ENCODE measurements at places on chromosomes 13 and 19.

DNA sequence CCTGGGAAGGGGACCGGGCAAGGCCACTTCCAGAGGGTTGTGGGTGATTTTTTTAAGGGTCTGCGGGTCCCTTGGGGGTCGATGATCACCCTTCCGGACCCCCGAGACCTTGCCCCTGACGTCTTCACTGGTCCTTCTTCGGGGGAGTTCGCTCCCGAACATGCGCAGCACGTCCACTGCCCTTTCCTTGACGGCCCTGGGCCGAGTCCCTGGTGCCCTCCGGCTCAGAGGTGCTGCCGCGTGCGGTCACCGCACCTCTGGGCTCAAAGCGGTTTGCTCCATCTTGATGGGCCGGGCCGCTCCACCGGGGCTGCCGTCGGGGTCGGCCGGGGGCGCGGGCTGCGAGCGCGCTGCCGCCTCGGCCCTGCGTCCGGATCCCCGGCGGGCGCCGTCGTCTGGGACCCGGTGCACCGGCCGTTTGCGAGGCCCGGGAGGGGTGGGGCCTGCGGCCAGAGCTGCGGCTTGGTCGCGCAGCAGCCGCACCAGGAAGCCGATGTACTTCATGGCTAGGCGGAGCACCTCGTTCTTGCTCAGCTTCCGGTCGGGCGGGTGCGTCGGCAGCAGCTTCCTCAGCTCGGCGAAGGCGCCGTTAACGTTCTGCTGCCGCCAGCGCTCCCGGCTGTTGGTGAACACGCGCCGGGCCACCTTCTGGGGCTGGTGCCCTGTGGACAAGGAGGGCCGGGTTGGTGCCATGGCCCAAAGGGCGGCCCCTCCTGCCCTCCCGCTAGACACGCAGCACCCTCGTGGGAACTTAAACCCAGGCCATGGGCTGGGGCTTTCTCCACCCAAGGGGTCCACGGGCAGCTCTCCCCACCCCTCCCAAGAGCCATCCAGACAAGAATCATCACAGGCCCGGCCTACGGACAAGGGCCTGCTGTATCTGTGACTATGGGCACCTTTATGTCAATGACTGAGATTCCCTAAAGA, 3.3 kb downstream of the LYL1 start:
- peak; percentile 86 for DNase-seq

DNA sequence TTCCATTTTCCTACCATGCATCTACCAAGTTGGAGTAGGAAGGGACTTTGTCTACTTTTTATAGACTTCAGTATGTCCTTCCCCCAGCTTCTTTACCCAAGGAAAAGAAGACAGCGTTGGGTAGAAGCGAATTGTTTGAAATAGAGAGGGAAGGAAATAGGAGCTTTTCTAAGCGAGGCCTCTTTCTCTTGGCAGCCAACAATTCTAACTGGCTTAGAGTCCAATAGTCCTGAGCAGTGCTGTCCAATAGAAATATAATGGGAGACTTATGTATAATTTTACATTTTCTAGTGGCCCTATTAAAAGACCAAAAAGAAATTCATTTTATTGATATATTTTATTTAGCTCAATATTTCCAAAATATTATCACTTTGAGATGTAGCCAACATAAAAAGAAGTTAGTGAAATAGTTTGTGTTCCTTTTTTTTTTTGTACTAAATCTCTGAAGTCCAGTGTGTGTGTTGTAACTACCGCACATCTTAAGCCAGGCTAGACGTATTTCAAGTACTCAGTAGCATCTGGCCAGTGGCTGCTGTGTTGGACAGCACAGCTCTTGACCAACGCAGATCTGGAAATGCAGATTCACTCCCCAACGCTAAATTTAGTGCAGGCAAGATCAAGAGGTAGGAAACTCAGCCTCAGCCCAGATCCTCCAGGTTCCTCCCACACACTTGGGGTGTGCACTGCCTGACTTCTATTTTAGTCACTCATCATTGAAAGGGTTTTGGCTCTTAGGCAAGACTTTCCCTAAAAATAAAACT, 179.2 kb downstream of the SHISA2 start:
- no peak for DNase-seq

- DNase-seq: no peak
These were observed 39.2 kb downstream of the GPC6 start for GRCh38 chr13:93265800-93266199.

- no peak for DNase-seq
These were observed 30.3 kb downstream of the TDRD3 start for GRCh38 chr13:60427285-60427684.

DNA sequence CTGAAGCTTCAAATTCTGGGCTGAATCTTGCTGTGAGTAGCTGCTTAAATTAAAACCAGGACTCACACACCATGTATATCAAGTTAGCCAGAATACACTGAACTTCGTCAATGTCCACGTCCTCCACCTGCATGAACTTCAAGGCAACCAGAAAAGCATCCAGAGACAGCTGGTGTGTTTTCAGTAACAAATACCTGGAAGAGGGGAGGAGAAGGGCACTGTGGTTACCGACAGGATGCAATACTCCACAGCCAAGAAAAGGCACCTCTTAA, 20.4 kb downstream of the PROZ start:
- DNase-seq: no peak

DNA sequence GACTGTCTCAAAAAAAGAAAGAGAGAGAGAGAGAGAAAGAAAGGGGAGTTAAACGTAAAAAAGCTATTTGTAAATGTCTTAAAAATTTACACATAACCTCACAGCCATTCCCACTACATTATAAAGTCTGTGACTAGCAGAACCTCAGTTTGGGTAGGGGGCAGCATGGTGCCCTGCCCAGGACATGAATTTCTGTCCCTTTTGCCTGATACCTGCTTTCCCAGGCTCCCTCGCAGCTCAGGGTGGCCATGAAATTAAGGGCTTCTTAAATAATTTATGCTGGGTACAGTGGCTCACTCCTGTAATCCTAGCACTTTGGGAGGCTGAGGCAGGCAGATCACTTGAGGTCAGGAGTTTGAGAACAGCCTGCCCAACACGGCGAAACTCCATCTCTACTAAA, 4.8 kb downstream of the IFNL1 start:
- DNase-seq: no peak

DNA sequence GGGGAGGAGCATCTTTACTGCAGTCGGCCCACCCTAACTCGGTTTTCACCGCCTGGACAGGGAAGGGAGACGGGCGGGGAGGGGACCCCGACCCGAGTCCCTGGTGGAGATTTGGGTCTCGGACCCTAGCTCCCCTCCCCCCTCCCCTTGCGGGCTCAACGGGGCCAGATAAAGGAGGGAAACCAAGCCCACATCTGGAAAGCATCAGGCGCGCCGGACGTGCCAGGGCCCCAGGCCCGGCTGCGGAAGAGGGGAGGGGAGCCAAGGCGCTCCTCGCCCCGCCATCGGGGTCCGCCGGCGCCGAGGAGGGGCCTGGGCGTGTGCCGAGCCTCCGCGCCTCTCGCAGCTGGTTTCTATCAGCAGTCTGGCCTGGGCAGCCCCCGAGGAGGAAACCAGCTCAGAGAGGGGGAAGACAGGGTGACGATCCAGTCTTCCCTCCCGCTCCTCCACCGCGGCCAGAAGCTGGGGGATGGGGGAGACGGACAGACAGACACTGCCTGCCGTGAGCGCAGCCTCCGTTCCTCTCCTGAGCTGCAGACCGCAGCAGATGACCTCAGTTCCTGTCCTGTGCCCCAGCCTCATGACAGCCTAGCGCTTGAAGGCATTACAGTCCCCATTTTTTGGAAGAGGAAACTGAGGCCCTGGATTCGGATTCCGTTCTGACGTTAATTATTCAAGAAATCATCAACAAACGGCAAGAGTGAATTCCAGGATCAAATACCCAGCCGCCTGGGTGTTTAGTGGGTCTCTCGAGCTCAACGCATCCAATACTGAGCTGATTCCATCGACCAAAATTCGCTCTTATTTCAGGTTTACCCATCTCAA, 3.6 kb upstream of the GNG8 start:
- DNase-seq: peak; percentile 68

GRCh38 chr13:42832341-42833096, 51.1 kb downstream of the FAM216B start:
- no peak for DNase-seq

GRCh38 chr19:3098141-3098514, 4.0 kb downstream of the GNA11 start:
- DNase-seq: no peak

DNA sequence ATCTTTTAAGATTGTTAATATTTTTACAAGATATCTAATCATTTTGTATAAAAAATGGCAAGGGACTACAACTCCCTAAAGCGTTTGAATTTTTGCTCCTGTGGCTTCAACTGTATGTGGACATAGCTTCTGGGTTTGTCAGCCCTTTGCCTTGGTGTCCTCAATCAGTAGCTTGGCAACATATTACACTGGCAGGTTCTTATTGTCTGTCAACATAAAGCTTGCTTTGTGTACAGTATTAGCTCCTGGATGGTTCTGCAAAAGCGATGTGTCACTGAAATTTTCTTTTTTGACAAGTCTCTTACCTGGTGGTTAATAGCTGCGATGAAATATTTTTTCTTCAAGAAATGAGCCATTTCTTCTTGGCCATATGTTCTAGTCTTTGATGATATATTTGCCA, 190.0 kb downstream of the HS6ST3 start:
- no peak for DNase-seq

GRCh38 chr13:93777504-93777903, 550.9 kb downstream of the GPC6 start:
- DNase-seq: no peak

DNA sequence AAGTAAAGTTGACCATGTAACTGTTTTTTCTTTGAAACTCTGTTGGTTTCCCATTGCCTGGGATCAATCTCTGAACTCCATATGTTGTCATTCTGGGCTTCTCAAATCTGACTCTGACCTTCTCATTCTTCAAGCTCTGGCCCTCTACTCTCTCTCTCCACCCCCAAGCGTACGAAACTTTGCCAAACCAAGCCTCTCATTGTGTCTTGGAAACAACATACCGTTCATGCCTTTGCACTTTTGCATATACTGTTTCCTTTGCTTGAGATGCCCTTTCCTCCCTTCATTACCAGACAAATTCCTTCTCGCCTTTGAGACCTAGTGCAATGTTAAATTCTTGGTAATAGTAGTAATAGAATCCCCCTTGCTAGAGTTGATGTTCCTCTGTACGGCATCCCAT, 113.7 kb downstream of the OLFM4 start:
- DNase-seq: no peak

DNA sequence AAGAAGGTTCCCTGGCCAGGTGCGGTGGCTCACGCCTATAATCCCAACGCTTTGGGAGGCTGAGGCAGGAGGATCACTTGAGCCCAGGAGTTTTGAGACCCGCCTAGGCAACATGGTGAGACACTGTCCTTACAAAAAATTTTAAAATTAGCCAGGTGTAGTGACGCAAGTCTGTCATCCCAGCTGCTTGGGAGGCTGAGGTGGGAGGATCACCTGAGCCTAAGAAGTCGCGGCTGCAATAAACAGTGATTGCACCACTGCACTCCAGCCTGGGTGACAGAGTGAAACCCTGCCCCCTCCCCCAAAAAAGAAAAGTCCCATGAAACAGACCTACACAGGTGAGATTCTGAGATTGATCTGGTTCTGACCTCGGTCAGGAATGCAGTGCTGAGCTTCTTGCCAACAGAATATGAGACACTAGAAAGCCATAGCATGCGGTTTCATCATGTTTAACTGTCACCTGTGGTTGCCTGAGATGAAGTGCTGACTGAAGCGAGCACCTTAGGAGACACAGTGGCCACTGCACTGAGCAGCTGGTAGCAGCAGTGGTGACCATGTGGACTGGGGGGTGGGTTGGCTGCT, 2.0 kb upstream of the A1BG start:
- no peak for DNase-seq

- DNase-seq: no peak
These were observed 38.2 kb downstream of the RFXAP start for GRCh38 chr13:36857253-36857652.

- DNase-seq: no peak
These were observed 176.3 kb downstream of the GPC5 start for GRCh38 chr13:91574766-91575165.

DNA sequence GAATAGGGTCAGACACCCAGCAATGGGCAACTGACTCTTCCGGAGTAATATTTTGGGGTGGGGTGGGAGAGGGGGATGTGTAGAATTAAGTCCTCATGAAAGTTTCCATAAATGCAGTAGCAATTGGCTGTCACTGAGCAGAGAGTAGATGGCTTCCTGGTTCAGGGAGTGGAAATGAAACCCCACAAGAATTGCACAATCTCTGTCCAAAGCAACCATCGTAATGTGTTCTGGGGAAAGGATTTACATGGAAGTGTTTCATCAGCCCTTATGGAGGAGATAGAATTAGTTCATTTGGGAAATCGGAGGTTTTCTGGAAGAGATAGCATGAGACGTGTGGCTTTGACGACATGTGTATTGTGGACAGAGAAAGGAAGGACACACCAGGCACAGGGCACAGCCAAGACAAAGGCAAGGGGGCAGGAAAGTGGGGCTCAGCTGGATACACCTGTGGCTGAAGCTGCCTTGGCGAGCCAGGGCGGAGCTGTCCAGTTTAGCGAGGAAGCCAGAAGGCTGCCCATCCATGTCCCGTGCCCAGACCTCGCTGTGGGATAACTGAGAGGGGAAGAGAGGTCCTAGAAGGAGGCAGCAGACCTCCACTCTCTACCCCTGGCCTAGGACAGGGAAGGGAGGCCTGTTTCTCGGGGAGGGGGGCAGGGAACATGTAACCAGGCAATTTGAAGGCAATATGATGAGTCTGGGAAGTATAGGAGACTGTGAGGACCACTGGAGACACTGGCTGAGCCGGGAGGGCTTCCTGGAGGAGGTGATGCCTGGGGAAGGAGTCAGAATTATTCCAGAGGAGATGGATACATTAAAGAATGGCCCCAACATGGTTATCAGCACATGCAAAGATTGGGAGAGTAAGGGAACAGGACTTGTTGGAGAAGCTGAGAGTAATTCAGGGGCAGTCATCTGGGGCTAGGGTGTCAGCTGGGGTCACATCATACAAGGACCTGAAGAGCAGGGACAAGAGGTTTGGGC, 2.6 kb upstream of the CLEC4G start:
- DNase-seq: no peak

DNA sequence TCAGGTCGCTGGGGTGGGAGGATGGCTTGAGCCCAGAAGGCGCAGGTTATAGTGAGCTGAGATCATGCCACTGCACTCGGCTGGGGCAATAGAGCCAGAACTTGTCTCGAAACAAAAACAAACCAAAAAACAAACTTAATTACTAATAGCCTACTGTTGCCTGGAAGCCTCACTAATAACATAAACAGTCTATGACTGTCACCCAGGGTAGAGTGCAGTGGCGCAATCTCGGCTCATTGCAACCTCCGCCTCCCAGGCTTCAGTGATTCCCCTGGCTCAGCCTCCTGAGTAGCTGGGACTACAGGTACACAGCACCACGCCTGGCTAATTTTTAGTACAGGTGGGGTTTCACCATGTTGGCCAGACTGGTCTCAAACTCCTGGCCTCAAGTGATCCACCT, 18.0 kb downstream of the CATSPERD start:
- DNase-seq: no peak
